A549 treated with ZK216348 at 1 μM for 4 hours (cell line): ENCODE measurements at places on chromosomes 5 and 9. TPM values are rescaled to one million over a fixed set of nuclear protein-coding genes. Genes with fewer than 3 reads are reported as not detected.

PCDHB6 gene
- total RNA-seq: 0.62 to 1.1 TPM (median 0.85 TPM) in 5 replicates

GPSM1 gene
- 6.8 to 16.6 TPM (median 12.6 TPM) in 5 replicates for total RNA-seq

RNF208 gene
- total RNA-seq: 0.79 to 2.6 TPM (median 2.0 TPM) in 5 replicates

SURF2 gene
- total RNA-seq: 36.5 to 59.1 TPM (median 49.7 TPM) in 5 replicates

FBXL17 gene
- total RNA-seq: 4.3 to 9.2 TPM (median 6.6 TPM) in 5 replicates

OTP gene
- 0.07 to 0.16 TPM (median 0.11 TPM) in 5 replicates for total RNA-seq
